ENCODE measurements at places on chromosomes 16 and 17.

GRCh38 chr17:70110443-70110880 is 35.4 kb downstream of the KCNJ16 start:
- DNase-seq, result no peak

DNA sequence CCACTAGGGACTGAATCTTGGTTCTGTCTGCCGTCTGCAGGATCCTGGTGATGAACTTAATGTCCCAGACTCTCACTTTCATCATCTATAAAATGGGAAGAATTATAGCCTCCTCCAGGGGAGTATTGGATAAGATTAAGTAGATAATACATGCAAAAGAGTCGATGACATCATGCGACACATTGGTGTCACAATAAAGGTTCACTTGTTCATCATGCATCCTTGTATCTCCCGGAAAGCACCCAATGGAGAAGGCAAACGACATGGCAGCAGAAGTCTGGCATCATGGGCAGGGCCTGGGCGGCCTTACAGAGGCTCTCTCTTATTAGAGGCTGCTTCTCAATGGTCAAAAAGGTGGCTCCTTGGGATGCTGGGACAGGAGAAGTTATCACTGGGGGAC is 35.1 kb upstream of the CD300E start:
- no peak for DNase-seq

DNA sequence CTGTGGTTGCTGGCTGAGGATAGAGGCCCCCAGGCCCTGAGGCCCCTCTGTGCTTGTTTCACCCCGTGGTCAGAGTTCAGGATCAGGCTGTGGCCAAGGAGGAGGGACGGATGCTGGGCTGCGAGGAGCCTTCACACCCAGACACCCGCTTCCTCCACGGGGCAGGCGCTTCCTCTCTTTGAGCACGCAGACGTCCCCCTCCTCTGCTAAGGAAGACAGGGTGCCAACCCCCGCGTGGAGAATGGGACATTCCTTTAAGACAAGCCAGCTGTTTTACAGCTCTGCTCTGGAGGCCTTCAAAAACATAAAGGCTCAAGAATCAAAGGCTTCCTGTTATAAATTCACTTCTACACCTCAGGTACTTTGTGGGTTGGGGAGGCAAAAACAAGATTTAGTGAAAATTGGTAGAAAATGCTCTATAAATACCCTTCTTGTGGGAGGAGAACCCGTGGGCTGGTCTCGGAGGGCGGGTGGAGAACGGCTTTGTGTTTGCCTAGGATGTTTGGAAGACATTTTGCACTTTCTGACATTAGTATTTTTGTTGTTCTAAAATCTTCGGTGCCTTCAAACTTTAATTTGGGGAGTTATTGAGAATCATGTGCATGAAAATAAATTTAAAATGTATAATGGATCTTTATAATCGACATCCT is 60.8 kb upstream of the FOXF1 start:
- DNase-seq, result no peak

DNA sequence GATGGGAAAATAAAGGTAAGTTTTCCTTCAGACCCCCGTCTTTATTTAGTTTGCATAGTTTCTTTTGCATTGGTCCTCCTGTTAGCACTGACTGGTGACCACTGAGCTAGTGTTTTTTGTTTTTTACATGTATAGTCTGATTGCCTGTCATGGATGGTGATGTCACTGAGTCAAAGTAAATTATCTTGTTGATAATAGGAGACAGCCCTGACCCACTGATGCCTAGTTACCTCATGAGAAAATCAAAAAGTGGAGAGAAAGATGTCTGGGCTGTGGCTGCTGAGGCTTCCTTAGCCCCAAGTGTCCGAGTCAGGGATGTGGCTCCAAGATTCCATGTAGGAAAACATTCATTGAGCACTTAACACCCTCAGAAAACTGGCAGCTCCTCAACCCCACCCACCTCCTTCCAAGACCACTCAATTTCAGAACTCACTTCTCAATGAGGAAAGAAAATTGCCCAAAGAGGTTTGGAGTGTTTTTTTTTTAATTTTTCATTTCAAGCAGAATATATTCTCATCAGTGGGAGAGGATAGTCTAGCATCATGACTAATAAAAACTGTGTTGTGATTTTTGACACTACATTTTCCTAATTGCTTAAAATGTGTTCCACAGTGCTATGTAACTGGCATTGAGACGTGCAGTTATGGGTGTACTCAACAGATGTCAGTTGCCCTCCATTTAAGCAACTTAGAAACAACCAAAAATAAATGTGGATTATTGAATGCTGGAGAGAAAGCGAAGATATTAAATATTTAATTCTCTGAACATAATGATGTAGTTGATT is 38.7 kb upstream of the NUDT7 start:
- DNase-seq, result no peak

DNA sequence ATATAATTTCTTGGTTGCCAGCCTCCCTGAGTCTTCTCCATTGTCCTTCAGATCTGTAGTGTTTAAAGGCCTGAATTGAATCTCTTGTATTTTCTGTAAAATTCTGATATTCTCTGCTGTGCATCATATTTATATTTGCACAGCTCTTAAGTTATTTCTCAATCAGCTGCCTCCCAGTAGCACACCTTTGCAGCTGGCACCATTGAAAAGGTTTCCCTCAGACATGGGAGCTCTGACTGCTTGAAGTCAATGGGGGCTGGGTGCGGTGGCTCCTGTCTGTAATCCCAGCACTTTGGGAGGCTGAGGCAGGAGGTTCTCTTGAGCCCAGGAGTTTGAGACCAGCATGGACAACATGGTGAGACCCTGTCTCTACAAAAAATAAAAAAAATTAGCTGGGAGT is 40.4 kb downstream of the PITPNC1 start:
- no peak for DNase-seq

- DNase-seq, result no peak
Measured at GRCh38 chr17:44102849-44103622, 20.4 kb downstream of the HDAC5 start.

DNA sequence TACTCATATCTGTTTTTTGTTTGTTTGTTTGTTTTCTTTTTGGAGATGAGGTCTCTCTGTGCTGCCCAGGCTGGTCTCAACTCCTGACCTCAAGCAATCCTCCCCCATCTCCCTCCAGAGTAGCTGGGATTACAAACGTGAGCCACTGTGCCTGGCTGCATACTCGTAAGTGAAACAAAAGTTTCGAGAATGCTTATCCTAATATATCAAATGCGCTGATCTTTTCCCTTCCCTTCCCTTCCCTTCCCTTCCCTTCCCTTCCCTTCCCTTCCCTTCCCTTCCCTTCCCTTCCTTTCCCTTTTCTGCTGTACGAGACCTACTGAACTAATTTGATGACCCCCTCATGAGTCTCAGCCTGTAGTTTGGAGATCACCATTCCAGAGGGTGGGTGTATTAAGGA is 122.1 kb downstream of the RGS9 start:
- DNase-seq, result no peak

GRCh38 chr17:81147701-81148100 is 17.6 kb upstream of the PVALEF start:
- no peak for DNase-seq

DNA sequence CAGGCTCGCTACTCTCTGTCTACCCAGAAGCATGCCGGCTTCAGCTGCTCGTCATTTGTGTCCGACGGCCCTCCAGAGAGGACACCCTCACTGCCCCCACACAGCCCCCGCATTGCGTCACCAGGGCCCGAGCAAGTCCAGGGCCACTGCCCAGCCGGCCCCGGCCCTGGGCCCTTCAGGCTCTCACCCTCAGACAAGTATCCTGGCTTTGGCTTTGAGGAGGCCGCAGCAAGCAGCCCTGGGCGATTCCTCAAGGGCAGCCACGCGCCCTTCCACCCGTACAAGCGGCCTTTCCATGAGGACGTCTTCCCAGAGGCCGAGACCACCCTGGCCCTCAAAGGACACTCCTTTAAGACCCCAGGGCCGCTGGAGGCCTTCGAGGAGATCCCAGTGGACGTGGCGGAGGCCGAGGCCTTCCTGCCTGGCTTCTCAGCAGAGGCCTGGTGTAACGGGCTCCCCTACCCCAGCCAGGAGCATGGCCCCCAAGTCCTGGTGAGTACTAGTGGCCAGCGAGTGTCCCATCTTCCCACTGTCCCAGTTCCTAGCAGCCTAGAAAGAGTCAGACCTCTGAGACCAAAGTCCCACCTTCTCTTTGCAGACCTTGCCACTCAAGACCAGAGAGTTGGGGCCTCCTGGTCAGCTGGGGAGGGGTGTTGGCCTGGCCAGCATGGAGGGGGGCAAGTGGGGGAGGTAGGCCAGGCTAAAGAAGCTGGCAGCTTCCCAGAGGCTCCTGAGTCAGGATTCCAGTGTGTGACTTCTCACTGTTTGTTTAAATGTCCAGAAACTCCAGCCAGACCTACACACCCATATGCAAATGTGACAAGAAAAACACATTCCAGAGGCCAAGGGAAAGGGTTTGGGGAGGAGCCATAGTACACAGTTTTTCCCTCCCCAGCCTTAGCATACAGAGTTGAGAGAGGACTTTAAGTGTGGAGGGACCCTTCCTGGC is 18.6 kb downstream of the FOXN1 start:
- DNase-seq, result no peak

GRCh38 chr17:43907425-43907981 is at the start of gene MPP2:
Gene MPP2 (minus strand): TSS chr17:43907536. CDS start chr17:43904460, 3,076 bp downstream.
- peak; percentile 24 for DNase-seq

DNA sequence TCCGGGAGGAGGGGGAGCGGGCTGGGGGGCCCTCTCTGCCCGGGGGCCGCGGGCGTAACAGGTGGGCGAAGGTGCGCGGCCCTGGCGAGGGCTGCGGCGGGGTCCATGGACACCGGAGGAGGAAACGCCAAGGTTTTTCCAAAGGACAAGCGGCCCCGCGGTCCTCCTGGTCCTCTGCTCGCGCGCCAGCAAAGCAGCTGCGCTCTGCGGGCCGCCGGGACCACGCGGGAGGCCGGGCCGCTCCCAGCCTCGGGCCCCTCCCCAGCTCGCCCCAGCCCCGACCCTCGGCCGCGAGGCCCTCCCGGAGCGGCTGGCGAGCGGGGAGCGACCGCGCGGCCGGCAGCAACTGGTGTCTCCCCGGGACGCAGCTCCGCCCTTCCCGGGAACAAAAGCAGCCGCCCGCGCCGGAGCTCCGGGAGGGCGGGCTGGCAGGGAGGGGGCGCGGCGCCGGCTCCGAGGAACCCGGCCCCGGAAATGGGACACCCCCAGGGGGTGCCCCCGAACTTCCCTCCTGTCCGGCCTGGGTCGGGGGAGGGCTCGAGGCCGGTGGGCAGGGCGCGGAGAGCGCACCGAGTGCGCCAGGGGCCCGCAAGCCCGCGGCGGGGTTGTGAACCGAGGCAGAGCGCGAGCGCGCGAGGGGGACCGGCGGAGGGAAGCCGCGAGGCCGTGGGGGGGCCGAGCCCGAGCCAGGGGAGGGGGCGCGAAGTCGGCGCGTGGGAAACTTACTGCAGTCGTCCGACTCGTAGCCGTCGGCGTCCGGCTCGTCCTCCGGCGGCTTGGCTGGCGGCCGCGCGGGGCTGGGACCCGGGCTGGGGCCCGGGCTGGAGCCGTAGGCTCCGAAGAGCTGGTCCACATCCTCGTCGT is 837 bp downstream of the DOC2B start:
- DNase-seq, result no peak

GRCh38 chr17:79613195-79613772 is 2.4 kb upstream of the RBFOX3 start:
- no peak for DNase-seq

DNA sequence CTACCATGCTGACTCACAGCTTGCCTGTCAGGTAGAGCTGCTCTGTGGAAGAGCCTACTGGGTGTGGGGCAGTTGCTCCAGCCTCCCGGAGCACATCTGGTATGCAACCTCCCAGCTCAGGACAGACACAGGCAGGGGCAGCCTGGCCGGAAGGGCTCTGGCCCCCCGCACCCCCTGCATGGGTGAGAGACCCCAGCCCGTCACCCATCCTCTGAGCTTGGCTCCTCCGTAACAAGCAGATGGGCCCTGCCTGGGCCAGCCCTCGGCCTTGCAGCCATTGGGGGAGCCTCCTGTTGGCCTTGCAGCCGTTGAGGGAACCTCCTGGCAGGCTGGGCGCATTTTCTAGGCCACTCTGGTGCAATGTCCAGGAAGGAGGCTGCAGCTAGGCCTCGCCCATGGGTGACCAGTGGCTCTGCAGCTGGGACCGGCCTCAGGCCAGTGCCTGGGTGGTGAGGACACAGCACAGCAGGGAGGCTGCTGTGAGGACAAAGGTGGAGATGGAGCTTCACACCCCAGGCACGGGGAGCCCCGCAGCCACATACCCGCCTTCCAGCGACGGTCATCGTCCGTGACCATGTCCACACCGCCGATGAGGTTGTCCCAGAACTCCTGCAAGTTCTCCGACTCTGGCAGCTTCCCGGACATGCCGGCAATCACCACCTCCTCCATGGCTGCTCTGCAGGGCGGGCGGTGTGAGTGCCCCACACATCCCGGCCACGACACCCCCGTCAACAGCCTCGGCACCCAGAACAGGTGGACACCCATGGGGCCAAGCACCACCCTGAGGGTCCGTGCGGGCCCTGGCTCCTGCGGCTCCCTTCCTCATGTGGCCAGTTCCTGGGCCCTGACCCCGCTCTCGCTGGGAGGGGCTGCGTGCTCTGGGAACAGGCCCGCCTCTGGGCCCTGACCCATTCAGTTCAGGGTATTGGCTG is 2.0 kb downstream of the FASN start:
- no peak for DNase-seq

All from HL-60 (cell line).